Ovary (tissue), 10 donors: ENCODE measurements at places on chromosomes 7 and 10. TPM values are rescaled to one million over a fixed set of nuclear protein-coding genes. Genes with fewer than 3 reads are reported as not detected.

WDR86 gene
- 11.1 TPM for total RNA-seq

- no peak for DNase-seq
Observed at GRCh38 chr7:132584796-132585494, 8.7 kb upstream of the PLXNA4 start.

- DNase-seq = no peak
Observed at GRCh38 chr10:1358860-1359625, 302.9 kb downstream of the WDR37 start.

DNA sequence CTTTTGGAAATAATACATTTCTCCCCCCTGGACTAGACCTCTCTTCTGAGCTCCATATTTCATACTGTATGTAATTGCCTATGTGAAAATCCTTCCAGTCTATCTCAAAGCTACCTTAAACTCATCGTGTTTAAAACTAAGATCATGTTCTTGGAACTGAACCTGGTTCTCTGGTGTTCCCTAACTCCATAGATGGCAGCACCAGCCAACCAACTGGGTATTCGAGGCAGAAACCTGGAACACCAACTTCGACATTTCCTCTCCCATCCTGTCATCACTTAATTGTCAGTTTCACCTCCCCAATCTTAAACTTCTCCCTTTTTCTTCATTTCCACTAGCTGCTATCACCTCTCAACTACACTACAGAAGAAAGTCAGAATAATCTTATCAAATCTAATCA is 87.0 kb downstream of the ANKIB1 start:
- DNase-seq = no peak

GALNT17 gene
- total RNA-seq = 58.8 TPM

- no peak for DNase-seq
Observed at GRCh38 chr10:124045801-124046355, 47.5 kb downstream of the CHST15 start.

GRCh38 chr10:43294241-43294658 is 27.4 kb upstream of the RASGEF1A start:
- DNase-seq = no peak

GRCh38 chr10:123746942-123747341 is 80.8 kb downstream of the GPR26 start:
- no peak for DNase-seq

DNA sequence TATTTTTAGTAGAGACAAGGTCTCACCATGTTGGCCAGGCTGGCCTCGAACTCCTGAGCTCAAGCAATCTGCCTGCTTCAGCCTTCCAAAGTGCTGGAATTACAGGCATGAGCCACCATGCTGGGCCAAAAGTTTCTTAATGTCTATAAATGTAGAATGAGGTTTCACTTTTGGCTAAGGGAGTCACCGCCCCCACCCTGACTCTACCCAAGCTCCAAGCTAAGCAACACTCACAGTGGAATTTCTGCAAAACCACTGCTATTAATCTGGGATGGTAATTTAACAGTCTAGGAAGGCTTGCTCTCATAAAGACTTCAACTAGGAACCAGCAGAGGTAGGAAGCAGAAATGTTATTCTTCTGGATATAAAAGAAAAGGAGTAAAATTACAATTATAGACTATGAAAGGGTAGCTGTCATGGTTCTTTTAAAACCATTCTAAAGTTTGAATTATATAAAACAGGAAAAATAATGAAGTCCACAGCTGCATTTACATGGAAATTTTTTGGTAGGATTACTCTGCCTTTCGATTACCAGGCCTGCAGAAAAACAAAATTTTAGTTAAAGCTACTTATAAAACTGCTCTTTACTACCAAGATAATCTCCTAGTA is 211.6 kb downstream of the SFMBT2 start:
- DNase-seq = no peak

ITIH5 gene
- total RNA-seq = 32.2 TPM
